ENCODE measurements at places on chromosomes 16 and 17. TPM values are rescaled to one million over a fixed set of nuclear protein-coding genes. Genes with fewer than 3 reads are reported as not detected.

DNA sequence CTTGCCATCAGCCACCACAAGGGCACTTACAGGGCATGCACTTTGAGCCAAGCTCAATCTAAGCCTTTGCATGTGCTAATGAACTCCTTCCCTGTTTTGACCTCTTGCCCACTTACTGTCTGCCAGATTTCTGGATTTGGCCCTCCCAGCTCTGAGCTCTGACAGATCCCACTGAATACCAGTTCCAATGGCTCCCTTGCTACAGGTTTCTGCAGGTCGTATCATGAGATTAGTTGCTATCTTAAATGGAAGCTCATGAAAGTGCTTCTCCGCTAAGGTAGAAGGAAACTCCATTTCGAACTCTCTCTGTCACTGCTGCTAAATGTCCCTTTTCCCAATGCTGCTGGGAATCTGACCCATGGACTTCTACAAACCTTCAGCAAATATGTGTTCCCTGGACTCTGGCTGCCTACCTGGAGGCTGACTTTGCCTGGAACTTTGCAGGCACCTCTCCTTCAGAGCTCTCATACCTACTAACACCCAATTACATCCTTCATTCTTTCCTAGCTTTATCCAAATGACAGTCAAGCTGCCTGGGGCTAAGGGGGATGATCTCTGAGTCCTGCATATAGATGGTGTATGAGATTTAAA, 23.5 kb upstream of the TOB1 start:
- DNase-seq: no peak

The CDH5 gene
- total RNA-seq: not detected

DNA sequence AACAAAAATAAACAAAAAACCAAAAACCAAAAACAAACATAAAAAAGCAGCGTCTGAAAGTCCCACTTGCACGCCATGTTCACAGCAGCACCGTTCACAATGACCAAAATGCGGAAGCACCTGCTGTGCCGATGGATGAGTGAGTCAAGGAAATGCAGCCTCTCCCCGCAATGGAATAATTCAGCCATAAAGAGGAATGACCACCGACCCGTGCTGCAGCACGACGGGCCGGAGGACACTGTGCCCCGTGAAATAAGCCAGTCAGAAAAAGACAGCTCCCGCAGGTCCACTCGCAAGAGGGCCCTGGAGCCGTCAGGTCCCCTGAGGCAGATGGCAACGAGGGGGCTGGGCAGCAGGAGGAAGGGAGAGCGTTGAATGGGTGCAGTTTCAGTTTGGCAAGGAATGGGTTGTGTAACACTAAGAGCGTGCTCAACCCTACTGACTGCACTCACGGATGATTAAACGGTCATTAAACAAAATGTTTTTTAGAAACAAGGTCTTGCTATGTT, 5.1 kb downstream of the CLCN7 start:
- DNase-seq: no peak

GRCh38 chr16:85259115-85259831, 147.0 kb upstream of the CIBAR2 start:
- DNase-seq: no peak

DNA sequence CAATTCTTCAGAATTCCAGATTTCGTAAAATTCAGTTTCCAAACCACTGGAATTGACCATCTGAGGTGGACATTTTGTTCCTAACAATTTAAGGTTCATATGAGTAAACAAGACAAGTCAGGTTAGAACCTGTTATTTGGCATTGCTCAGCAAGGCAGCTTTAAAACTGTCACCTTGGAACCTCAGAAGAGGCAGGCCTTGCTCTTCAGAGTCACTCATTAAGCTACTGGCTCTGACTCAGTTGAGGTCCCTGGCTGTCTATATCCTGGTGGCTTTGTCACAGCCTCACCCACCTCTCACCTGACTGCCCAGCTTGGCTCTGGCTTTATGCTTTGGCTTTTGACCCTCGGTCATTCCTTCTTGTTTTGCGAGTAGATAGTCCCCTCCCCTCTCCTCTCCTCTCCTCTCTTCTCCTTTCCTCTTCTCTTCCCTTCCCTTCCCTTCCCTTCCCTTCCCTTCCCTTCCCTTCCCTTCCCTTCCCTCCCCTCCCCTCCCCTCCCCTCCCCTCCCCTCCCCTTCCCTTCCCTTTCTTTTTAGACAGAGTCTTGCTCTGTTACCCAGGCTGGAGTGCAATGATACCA, 238.4 kb downstream of the SHISA9 start:
- no peak for DNase-seq

- DNase-seq: no peak
Measured at GRCh38 chr16:68779891-68780290, 42.8 kb downstream of the CDH1 start.

The ARL5C gene
- total RNA-seq: not detected

The WSCD1 gene
- 0.44 TPM for total RNA-seq

DNA sequence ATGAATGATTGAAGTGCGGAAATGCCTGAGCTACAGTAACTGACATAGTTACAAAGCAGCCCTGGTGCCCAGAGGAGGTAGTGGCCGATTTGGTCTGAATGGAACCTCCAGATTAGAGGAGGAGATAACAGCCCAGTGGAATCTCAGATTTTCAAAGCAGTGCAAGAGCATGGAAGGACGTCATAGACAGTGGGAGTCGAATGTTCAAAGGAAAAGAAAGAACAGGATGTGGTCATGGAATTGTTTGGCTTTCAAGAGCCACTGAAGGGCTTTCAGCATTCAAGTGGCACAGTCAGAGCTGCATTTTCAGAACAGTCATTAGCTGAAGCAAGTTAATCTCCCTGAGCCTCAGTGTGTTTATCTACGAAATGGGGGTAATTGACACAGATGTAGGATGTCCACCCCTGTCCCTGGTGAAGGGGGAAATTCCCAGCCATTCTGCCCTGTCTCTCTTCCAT, 104.6 kb upstream of the CACNG3 start:
- DNase-seq: no peak

GRCh38 chr17:78873519-78874340, 29.3 kb downstream of the CEP295NL start:
- DNase-seq: peak; percentile 61

GRCh38 chr17:42275527-42276358, 448 bp downstream of the STAT5B start:
- DNase-seq: no peak

DNA sequence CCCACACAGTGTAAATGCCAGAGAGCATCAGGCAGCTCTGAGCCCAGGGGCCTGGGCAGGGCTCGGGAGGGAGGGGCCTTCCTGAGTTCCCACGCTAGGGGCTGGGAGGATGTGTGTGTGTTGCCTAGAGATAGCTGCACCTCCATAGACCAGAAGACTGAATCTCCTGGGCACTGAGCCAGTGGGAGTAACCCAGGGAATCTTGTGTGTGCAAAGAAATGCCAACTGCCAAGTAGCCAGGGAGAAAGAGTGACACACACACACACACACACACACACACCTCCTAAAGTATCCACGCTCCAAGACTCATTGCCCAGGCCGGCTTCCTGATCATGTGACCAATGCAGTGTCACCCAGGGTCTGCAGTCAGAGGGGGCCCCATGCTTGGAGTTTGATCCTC, 166.2 kb upstream of the RPL38 start:
- peak; percentile 71 for DNase-seq

DNA sequence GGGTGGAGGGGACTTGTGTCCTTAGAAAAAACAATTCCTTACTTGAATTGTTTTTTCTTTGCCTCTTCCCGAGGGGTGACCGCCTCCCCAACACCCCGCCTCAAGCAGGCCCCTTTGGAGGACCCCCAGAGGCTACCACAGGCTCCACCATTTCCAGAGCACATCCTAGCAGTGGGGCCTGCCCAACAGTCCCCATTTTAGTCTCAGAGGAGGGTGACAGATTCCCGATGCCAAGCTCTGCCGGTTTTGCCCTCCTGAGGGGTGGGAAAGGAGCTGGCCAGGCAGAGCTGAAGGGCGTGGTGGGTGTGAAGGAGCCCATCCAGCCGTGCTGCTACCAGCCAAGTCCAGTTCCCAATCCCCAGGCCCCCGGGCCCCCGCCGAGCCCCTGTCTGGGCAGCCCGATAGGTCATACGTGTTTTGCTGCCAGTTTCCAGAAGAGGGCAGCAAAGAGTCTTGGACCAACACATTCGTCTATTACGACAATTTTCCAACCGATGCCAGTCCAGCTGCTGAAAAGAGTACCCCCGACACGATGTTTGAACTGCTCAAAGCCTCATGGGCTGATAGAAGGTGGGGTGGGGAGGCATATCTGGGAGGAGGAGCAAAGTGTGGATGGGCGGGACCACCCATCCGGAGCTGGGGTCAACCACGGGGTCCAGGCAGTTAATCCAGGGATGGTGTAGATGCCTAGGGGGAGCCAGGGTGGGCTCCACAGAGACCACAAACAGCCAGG, 18.8 kb upstream of the GAA start:
- peak; percentile 72 for DNase-seq

GRCh38 chr17:40344421-40345160, 19.9 kb downstream of the GJD3 start:
- no peak for DNase-seq

Data from MCF 10A (cell line).